ENCODE measurements at places on chromosomes 5 and 9.

DNA sequence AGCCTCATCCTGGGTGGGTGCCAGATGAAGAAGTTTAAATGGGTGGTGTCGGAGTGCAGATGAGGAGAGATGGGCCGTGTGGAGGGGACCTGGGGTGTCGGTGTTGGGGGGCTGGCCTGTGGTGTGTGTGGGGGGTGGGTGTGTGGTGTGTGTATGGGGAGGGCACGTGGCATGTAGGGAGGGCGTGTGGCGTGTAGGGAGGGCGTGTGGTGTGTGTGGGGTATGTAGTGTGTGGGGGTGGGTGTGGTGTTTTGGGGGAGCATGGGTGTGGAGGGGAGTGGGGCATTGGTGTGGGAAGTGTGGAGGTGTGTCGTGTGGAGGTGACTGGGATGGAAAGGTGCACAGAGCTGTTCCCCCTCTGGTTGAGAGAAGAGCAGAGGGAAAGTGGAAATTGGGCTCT lies 34.5 kb downstream of the SLC46A2 start:
- no peak for DNase-seq

DNA sequence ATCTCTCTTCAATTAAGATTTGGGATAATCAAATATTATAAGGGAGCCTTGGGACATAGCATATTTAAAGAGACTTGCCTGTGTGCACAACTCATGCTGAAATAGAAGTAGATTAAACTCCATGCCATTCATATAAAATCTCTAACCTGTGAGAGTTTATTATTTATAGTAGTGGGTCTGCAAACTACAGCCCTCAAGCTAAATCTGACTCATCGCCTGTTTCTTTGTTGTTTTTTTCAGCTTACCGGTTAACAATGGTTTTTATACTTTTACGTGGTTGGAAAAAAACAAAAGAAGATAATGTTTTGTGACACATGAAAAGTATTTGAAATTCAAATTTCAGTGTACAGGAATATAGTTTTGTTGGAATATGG lies 61.9 kb upstream of the GHR start:
- DNase-seq: no peak

- DNase-seq: no peak
These were observed 149.6 kb upstream of the ATP10B start for GRCh38 chr5:161001604-161002003.

DNA sequence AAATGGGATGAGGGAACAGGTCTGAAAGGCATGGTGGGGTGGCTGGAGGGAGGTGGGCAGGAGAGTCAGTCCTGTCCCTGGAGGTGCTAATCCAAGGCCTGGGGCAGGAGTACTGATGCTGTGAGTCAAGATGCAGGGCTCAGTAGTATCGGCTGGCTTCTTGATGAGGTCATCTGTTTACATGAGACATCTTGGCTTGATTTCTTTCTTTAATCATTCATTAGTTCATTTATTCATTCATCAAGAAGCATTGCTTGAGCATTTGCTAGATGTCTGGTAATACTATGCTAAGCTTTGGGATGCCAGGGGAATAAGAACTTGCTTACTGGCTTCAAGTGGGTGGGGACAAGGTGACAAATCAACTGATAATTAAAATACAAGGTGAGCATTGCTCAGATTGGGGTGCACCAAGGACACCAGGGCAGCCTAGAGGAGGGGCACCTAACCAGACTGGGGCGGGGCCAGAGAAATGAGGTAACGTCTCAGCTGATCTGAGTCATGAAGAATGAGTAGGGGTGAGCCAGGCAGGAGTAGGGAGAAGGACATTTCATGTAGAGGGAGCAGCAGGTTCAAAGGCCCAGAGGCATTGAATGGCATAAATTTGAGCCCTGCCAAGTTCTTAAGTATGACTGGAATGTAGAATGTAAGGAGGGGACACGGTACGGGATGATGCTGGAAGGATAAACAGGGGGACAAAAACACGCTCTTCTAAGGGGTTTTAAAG lies 88.8 kb downstream of the EGFLAM start:
- DNase-seq: no peak

- DNase-seq: no peak
These were observed 13.7 kb downstream of the FCN2 start for GRCh38 chr9:134894136-134894860.

GRCh38 chr9:102185962-102186361 lies 447.5 kb upstream of the GRIN3A start:
- DNase-seq: peak; percentile 29

GRCh38 chr9:109013679-109014607 lies 644 bp upstream of the CTNNAL1 start:
- no peak for DNase-seq

DNA sequence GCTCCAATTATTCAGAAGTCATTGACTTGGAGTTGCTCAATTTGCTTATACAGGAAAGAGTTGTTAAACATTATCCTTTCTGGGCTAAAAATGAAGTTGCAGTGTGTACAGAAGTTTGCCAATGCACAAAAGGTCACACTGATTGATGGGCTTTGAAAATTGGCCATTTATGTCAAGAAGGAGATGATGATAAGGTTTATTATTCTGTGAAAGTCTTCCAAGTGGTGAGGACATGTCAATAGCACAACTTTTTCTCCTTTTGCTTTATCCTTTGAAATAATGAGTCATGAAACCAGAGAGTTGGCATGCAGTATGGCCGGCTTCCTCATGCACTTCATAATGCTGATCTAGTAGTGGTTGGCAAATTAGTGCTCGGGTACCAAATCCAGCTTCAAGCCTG lies 848.5 kb upstream of the WWC1 start:
- no peak for DNase-seq

DNA sequence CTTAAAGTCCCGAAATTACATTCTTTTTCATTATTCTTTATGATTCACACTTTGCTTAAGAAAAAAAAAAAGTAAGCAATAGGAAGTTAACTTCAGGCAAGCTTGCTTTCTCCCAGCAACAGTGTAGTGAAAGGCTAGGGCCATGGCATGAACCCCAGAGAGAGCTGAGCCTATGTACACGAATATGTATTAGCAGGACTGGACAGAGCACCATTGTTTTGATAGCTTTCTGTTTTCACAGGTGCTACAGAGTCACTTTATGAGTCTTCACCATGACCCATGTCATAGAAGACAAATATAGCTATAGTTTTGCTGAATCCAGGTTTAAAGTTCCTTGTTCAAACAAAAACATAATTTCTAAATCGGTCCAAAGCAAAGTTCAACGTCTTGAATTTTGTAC lies 199.2 kb downstream of the ADAMTSL1 start:
- no peak for DNase-seq

DNA sequence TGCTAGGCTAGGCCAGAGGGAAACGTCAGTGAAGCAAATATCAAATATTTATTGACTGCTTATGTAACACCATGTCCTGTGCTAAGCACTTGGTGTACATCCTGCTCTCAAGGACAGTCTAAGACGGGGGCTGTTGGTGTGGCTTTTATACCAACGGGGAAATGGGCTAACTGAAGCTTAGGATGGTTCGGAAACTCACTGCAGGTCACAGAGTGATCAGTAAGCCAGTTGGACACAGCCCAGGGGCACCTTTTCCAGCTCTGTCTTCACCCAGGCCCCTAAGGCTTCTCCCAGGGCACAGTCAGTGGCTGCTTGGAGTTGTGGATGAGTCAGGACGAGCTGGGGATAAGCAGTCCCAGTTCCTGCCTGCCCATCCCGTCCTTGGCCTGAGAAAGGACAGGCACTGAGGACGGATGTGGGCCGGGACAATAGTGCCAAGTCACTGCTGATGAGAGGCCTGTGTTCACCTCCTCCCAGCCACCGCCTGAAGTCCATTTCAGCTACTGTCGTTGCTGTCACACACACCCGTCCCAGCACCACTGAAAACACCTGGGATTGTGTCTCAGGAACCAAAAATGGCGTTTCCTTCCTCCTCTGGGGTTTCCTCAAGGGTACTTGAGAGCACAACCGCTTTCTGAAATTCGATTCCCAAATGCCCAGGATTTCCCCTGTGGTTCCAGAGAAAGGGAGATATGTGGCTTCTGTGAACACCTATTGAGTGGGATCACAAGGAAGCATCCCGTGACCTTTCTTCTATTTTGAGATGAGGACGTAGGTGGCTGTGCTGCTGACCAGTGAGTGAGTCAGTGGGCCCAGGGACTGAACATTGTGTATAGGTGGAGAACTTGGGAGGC lies 17.5 kb upstream of the SPRY4 start:
- no peak for DNase-seq

GRCh38 chr9:970151-970996 lies 6.1 kb upstream of the DMRT3 start:
- DNase-seq: no peak

DNA sequence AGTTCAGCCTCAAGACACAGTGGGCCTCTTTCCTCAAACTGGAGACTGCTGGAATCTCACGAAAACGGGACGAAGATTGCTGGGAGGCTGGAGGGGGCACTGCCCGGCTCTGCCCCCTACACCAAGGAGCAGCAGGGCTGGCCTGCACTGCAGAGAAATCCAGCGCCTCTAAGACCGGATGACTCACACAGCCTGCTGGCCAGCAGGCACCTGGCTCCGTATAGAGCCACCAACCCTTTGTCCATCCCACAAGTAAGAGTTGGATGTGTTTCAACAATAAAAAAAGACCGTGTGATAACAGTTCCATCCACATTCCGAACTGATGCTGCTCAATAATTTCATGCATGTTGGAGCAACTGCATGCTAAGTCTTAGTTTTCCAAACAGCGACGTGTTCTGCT lies 11.5 kb downstream of the CCDC127 start:
- no peak for DNase-seq

GRCh38 chr9:137302449-137303150 lies 529 bp upstream of the NRARP start:
- peak; percentile 65 for DNase-seq

DNA sequence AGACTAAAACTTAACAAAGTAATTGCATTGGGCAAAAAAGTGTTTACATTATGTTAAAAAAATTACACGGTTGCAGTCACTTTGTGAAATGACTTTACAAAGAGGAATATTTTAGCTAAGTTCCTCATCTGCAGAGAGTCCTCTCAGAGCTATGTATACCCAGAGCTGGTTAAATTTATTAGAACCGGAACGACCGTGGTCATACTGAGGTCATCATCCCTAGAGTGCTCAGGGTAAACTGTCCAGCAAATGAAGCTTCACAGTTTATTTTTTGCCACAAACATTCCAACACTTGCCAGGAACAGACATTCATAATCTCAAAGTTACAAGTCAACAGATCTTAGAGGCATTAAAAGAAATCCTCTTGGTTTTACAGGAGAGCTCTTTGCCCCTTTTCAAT lies 897 bp downstream of the ROPN1L start:
- no peak for DNase-seq

DNA sequence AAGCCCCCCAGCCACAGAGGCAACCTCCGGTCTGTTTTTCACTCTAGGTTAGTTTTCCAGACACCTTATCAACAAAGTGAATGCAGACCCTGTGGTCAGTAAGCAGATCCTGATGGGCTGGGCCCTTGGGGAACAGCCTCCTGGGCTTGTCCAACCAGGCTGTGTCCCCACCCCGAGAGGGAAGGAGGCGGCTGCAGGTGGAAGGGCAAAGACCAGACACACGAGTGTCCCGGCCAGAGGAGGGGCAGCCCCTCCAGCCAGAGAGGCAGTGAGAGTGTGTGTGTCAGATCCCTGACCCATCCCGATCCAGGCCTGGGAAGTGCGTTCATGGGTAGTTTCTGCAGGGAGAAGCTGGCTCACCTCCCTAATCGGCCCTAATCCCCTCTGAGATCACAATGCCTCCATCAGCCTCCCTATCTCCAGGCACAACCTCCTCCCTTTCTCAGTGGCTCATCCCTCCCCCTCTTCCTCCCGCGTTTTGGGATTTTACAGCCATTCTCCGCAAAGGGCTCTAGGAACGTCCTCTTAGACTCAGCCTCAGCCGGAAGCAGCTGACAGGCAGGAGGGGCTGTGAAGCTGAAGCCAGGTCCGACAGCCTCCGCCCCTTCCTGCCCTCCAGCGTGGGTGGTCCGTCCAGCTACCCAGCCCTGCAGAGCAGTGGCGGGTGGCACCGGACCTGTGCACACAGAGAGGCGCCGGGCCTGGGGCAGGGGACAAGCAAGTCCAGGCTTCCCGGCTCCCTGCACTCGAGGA lies 9.7 kb downstream of the SLC12A7 start:
- no peak for DNase-seq

- no peak for DNase-seq
These were observed 13.5 kb downstream of the SH3TC2 start for GRCh38 chr5:149049371-149049781.

GRCh38 chr5:312845-313244 lies 8.7 kb upstream of the AHRR start:
- no peak for DNase-seq

GRCh38 chr9:114456929-114457328 lies 48.3 kb downstream of the WHRN start:
- no peak for DNase-seq

- DNase-seq: no peak
These were observed 74.1 kb upstream of the CCL21 start for GRCh38 chr9:34783951-34784487.

GRCh38 chr9:750249-750967 lies 91.1 kb upstream of the DMRT1 start:
- no peak for DNase-seq

DNA sequence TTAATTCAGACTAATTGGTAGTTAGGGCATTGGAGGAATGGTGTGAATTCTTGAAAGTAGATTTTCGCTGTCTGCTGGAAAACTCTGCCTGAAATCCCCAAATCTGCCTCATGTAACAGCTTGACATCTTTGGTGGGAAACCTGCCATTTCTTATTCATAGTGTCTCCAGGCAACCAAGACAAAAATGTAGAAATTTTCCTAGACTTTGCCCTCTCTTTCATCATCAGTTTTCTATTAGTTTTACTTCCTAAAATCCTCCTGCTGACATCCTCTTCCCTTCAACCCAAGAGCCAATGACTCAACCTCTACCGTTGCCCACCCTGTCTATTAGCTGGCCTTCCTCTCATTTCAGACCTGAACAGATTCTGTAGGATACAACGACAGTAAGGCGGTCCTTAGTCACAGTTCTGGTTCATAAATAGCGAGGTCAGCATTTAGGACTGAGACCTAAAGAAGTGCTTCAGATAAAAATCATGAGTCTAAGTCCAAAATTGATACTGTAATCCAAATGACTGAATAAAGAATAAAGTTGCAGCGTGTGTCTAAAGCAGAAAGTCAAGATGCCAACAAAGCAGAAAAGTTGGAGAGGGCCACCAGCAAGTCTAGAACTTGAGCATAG lies 133.9 kb downstream of the MUSK start:
- DNase-seq: no peak

DNA sequence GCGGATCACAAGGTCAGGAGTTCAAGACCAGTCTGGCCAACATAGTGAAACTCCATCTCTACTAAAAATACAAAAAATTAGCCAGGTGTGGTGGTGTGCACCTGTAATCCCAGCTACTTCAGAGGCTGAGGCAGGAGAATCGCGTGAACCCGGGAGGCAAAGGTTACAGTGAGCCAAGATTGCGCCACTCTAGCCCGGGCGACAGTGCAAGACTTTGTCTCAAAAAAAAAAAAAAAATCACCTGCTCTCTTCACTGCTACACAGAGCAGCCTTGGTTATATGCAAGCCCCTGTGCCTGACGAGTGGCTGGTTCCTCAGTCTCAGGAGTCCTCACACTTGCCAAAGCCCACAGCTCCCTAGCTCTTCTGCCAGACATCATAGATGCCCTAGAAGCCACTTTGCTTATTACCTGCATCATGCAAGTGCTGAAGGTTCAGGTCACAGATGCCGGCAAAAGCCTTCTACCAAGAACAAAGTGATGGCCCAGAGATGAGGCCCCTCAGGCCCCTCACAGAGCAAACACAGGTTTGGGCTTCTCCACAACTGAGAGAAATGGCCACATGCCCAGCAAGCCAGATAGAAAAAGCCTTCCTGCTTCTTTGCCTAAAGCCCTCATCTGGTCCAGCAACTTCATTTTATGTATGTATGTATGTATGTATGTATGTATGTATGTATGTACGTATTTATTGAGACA lies 176.4 kb downstream of the AUH start:
- no peak for DNase-seq

Data from SW 1271 (cell line).